T-helper 9 cell (primary cell): ENCODE measurements at places on chromosomes 1 and 21.

DNA sequence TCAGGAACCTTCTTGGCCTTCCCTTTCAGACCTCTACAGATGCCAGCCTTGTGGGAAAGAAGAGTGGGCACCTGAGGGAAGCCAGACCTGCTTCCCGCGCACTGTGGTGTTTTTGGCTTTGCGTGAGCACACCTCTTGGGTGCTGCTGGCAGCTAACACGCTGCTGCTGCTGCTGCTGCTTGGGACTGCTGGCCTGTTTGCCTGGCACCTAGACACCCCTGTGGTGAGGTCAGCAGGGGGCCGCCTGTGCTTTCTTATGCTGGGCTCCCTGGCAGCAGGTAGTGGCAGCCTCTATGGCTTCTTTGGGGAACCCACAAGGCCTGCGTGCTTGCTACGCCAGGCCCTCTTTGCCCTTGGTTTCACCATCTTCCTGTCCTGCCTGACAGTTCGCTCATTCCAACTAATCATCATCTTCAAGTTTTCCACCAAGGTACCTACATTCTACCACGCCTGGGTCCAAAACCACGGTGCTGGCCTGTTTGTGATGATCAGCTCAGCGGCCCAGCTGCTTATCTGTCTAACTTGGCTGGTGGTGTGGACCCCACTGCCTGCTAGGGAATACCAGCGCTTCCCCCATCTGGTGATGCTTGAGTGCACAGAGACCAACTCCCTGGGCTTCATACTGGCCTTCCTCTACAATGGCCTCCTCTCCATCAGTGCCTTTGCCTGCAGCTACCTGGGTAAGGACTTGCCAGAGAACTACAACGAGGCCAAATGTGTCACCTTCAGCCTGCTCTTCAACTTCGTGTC, 995 bp upstream of the ZBTB48 start:
- DNase-seq = no peak

DNA sequence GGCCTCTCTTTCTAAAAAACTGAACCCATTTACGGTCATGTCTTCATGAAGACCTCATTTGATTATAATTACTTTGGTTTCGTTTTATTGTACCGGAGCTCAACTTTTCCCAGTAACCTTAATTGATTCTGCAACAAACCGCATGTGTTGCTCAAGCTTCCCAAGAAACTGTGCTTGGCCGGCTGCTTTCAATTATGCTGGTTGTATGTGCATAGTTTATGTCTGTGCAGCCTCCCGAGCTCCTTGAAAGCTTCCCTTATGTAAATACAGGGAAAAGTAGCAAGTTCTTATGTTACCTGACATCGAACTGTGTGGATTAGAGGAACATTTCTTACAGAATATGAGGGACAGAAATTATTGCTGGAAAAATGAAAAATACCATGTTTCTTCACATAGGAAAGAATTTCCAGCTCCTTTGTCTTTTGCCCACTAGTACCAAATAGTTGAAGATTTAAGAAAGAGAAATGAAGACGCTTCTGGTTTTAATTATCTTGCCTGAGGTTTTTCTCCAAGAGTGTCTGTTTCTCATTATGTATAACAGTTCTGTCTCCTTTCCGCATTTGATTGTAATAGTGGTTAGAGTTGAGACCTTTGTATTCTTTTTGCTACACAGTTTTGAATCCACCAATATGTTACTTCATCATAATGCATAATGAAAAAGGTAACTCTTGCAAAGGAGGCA, 2.1 kb downstream of the VCAM1 start:
- no peak for DNase-seq

DNA sequence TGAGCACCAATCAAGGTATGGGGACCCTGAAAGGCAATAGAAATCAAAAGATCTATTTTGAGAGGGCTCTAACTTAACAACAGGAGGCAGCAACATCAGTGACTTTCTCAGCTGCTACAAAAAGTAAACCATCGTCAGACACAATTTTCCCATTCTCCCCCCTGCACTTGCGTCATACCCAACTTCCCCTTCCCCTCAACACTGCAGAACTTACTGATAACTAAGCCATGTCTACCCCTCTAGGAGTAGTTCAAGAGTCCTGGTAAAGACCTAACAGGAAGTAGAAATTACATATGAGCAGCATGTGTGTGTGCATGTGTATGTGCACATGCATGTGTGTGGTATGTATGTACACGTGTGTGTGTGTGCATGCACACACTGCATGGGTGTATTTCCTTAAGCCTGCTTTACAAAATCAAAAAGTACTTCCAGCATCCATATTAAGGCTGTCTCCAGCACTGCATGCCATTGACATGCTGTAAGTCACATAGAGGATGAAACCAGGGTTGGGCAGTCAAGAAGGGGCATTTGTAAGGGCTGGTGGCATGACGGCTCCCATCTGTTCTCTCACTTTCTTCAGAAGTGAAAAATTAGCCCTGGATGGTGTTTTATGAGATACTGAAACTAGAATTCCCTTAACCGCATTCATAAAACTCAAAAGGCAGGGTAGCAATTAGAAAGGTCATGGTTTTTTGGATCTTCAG, 460.1 kb upstream of the RUNX1 start:
- no peak for DNase-seq

GRCh38 chr1:6969762-6970161, 184.5 kb downstream of the CAMTA1 start:
- DNase-seq = no peak

DNA sequence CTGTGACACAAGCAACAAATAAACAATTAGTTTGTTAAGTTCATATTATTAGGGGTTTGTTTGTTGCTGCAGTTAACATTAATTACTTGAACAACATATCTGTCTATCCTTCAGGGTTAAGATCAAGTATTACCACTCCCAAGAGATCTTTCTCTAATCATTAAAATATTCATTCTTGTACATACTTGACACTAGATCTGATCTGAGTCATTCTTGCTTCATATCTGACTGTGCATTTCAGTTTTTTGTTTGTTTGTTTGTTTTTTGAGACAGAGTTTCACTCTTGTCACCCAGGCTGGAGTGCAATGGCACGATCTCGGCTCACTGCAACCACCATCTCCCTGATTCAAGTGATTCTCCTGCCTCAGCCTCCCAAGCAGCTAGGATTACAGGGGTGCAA, 613.3 kb upstream of the PLXNA2 start:
- no peak for DNase-seq

DNA sequence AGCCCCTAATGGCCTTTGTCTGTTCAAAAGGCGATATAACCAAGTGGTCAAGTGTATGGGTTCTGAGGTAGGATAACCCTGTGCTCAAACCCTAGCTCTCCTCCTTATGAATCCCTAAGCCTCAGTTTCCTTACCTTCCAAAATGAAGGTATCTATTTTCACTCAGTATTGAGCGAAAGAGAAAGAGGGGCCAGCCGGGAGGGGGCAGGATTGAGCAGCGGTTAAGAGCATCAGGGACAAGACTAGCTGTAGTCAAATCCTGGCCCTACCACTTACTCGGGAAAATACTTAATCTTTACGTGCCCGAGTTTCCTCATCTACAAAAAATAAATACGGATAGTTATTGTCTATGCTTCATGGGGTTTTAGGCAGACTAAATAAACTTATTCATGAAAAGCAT, 25.7 kb downstream of the LY9 start:
- DNase-seq = no peak

DNA sequence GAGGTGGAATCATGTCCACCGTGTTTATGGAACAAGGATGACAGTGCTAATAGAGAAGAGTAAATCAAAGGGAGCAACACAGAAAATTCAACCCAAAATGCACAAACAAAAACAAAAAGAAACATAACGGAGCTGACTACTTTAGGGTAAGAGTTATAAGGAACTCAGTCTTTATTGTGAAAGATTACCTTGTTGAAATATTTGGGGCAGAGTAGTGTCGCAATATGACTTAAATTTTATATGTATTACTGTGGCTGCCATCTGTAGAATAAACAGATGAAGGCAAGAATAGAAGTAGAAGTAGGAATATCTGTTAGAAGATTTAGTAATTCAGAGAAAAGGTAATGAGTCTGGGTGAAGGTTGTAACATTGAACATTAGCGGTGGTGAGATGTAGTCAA, 913.9 kb downstream of the BRINP3 start:
- DNase-seq = no peak

- DNase-seq = peak; percentile 30
Measured at GRCh38 chr1:160711602-160712311, at the start of gene CD48. CD48 (minus strand) TSS chr1:160711822; CDS start chr1:160711763, 59 bp downstream.

GRCh38 chr21:34936371-34936789, 112.7 kb downstream of the RUNX1 start:
- DNase-seq = no peak

GRCh38 chr1:56399795-56400194, 179.6 kb downstream of the PLPP3 start:
- no peak for DNase-seq

DNA sequence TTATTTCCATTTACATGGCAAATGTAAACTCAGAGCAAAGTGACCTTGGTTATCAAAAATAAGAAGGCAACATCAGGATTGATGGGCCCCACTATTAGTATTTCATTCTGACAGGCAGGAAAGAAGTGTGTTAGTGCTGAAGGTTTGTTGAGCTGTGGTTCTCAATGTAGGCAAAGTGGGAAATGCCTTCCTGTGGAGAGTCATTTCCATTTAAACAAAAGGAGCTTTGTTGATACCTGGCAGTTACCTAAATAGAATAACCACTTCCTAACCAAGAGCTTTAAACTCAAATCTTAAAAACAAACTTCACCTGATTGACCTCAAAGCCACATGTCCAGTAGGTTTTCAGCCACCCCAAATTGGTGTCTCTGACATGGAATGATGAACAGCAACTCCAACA, 579.9 kb upstream of the BEND5 start:
- DNase-seq = no peak

GRCh38 chr1:53332186-53332564, 4.3 kb upstream of the LRP8 start:
- no peak for DNase-seq

DNA sequence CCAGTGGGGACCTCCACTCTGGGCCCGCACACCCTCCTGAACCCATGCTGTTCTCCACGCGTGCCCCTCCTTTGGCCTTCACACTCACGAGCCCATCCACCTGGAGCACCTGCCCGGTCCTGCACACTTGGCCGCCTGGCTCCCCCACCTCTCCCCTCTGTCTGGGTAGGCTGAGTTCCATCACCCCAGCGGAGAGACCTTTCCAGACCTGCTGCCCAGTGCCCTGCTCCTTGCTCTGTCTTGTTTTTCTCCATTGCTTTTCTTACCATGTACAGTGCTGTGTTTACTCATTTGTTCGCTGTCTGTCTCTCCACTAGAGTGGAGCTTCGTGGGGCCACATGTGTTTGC, 351.0 kb upstream of the VAMP3 start:
- no peak for DNase-seq

DNA sequence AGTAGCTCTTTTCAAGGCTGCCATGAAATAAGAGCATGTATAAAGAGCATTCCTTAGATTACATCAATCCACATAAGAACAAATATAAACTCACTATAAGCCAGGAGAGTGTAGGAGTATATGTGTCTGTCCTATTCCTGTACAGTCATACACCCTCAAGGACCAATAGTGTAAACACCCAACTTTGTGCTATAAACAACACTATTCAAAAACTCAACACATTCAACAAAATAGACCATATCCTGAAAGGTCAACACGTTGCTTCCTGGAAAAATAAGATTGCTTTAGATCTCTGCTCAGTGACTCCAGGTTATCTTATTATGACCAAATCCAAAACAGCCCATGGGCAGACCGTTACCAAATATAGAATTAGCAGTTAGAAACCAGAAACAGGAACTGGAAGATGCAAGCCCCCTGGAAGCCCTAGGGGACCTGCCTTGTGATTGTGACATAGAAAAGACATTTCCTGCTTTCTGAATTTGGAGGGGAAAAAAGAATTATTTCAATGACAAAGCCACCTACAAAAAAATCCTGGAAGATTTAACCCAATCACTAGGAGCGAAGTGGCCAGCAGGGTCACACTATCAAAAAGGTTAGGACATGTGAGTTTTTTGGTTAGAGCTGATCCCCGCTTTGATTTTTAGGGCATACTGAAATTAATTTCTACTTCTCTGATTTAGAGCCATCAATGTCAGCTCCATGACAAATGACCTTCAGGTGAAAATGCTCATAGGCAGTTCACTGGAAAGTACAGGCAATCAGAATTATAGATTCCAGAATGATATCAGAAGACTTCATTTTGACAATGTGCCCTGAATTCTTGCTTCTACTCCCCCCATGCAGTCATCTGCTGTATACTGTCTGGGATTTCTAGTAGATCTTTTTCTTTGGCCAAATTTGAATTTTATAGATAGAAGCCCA, 59.9 kb downstream of the LRRC8C start:
- no peak for DNase-seq

DNA sequence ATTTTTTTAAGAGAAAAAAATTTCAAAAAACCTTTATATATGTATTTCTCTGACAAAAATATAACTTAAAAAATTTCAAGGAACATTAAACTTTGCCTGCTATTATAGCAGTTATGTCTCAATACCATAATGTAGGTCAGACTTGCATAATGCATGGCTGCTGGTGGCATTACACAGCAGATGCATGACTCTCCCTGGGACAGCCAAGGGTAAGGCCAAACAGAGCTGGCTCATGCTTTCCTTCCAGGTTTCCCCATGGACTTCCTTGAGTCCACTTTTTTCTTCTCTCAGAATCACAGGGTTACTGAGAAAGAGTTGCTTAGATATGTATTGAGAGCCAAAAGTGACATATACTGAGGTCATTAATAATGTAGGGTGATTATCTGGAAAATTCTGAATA, 43.7 kb downstream of the RHOU start:
- no peak for DNase-seq

GRCh38 chr1:215439549-215439948, 127.6 kb upstream of the KCTD3 start:
- DNase-seq = no peak

GRCh38 chr1:205926213-205926612, 17.0 kb downstream of the SLC26A9 start:
- DNase-seq = no peak

- DNase-seq = no peak
Measured at GRCh38 chr1:161707503-161707902, 474 bp downstream of the FCRLA start.

- no peak for DNase-seq
Measured at GRCh38 chr1:177338376-177338775, 167.6 kb downstream of the BRINP2 start.

GRCh38 chr1:40620586-40621210, 44.8 kb downstream of the RIMS3 start:
- DNase-seq = no peak

- DNase-seq = no peak
Measured at GRCh38 chr1:67771152-67771551, 62.1 kb downstream of the GNG12 start.

DNA sequence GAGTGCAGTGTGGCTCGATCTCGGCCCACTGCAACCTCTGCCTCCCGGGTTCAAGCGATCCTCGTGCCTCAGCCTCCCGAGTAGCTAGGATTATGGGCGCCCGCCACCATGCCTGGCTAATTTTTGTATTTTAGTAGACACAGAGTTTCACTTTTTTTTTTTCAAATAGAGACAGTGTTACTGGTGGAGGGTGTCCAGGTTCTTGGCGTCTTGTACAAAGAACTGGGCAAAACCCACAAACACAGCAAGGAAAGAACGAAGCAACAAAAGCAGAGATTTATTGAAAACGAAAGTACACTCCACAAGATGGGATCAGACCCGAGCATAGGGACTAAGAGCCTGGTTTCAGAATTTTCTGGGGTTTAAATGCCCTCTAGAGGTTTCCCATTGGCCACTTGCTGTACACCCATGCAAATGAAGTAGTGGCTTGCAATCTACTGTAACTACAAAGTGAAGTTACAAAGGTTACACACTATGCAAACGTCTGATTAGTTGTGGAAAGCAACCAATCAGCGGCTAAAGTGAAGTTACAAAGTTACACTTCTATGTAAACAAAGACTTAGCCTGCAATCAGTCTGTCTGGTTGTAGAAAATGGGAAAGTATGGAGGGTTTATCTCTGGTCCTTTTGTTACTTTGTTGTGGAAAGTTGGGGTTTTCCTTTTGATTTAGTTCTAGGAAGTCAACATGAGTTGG, 199.1 kb downstream of the DYRK1A start:
- DNase-seq = no peak
